ENCODE measurements at places on chromosomes 6 and 20.

GRCh38 chr20:62808211-62808865, 3.7 kb downstream of the OGFR start:
- peak; percentile 58 for DNase-seq

GRCh38 chr6:39361657-39362486, 39.4 kb upstream of the KCNK16 start:
- peak; percentile 74 for DNase-seq

- DNase-seq, result peak; percentile 47
These were observed 148.8 kb downstream of the RPS12 start for GRCh38 chr6:132962936-132963868.

GRCh38 chr6:54320871-54321270, 12.6 kb downstream of the TINAG start:
- no peak for DNase-seq

- DNase-seq, result no peak
These were observed 207.2 kb upstream of the STXBP5 start for GRCh38 chr6:146997062-146997461.

GRCh38 chr20:48986899-48987298, 59.2 kb upstream of the CSE1L start:
- peak; percentile 31 for DNase-seq

- DNase-seq, result no peak
These were observed 12.1 kb downstream of the BCL2L1 start for GRCh38 chr20:31710423-31711108.

DNA sequence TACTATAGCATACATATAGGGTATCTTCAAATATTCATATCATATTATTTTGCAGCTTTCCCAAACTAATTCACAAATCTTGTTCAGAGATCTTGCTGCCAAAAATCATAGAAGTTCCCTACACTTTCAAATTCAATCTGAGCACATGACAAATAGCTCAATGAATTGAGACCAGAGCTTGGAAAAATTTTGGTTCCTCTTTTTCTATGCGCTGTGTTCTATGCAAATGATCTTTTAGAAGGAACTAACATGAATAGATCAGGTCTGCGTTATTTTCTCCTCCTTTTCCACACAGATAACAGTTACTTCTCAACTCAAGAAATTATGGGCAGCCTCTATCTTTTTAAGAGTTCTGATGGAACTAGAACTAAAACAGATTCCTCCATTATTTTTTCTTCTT, 316.3 kb downstream of the ARHGAP18 start:
- DNase-seq, result peak; percentile 18

DNA sequence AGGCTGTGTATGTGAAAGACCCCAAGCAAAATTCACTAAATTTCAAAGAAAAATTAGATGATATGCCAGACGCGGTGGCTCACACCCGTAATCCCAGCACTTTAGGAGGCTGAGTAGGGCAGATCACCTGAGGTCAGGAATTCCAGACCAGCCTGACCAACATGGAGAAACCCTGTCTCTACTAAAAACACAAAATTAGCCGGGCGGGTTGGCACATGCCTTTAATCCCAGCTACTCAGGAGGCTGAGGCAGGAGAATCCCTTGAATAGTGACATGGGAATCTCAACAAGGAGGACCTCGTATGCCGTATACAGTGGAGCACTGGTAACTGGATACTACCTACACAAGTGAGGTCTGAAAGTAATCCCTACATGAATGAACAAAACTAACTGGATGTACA, 92.7 kb upstream of the JARID2 start:
- no peak for DNase-seq

DNA sequence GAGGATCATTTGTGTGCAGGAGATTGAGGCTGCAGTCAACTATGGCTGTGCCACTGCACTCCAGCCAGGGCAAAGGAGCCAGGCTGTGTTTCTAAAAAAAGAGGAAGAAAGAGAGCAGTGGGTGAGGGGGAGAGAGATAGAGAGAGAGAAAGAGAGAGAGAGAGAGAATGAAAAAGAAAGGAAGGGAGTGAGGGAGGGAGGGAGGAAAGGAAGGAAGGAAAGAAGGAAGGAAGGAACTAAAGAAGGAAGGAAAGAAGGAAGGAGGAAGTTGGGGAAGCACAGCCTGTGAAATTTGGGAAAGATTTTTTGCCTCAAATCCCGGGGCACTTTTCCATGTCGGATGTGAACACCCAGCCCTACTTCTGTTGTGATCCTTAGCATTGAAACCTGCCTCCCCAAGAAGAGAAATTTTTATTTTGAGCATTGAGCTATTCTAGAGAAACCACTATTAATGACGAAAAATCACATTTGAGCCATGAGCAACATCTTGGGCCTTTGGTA, 57.8 kb downstream of the FOXA2 start:
- DNase-seq, result no peak

DNA sequence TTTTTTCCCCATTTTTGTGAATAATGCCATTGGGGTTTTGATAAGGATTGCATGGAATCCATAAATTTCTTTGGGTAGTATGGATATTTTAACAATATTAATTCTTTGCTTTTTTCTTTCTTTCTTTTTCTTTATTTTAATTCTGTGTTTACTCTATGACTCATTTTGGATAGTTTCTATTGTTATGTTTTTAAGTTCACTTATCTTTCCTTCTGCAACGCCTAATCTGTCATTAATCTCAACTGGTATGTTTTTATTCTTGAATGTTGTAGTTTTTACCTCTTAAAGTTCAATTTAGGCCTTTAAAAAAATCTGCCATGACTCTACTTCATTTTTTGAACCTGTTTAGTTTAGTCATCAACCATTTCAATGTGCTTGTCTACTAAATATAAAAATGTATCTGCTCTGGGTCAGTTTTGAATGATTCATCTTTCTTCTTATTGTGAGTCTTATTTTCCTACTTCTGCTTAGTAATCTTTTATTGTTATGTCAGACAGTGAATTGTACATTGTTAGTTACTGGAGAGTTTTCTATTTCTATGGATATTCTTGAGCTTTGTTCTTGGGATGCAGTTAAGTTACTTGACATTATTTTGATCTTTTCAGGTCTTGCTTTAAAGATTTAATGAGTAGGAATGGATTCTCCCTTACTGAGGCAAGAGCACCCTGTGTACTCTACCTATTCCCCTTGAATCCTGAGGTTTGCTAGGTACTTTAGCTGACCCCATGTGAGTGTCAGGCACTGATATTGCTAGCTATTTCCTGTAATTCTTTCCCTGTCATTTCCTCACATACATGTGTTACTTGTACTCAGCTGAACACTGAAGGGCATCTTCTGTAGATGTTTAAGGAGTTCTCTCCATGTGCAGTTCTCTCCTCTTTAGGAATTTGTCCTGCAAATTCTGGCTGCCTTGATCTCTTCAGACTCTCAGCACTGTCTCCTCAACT, 104.2 kb downstream of the TFAP2B start:
- DNase-seq, result no peak

DNA sequence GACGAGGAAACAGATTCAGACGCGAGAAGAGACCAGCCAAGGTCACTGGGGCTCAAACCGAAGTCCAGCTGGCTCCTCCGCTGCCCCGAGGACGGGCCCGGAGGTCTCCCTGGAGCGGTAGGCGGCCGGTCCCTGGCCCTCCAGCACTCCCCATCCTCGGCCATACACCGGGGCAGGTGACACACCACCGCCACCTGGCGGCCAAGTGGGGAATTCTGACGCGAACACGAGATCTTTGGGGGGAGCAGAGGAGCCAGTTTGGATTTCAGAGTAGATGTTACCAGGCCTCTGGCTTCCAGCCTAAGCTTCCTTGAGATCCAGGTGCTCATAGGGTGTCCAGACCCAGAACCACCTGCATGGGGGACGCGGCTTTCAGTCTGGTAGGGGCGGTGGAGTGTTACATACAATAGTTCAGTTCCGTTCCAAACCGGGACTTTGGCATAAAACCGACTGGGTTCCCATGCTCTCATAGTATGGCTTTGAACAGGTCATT, 16.1 kb downstream of the BPIFB1 start:
- DNase-seq, result peak; percentile 50

DNA sequence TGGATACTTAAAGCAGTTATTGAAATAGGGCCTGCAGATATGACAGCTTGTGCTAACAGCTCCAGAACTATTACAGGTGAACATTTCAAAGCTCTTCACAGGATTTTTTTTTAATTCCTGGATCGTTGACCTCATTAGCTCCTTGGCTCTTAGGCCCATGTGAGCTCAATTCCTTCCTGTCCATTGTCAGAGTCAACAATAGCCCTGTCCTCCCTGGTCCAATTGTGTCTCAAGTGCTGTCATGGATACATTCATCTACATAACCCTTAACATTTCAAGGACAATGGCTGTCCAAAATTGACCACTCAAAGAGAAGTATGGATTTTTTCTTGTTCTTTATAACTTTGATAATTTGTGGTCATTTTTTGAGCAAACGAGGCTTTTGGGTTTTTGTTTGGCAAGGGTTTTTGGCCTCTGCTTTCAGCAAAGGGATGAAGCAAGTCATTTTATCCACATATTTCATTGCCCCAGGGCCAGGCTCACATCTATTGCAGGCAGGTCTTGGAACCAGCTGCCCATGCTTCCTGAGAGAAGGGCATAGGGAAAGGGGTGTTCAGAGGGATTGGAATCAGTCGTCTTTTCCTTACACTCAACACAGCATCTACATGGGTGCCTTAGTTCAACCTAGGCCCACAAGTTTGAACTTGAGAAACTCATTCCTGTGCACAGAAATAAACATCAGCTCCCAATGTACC, 282.1 kb downstream of the TPBG start:
- no peak for DNase-seq

DNA sequence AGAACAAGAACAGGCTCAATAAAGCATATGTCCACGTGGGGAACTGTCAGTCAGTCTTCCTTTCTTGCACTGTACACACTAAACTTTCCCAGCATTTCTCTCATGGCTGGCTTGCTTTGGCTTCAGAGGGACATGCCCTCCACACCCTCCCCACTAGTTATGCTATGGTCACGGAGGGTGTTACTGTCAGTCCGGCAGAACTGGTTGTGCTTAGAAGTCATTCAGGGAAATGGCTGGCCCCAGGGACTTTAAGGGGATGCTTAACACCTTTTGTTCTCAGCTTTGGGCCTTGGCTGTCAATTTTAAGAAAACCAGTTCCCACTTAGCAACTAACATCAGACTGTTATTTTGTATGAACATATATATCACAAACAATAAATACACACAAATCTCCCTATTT, 55.1 kb downstream of the ELOVL5 start:
- no peak for DNase-seq

- no peak for DNase-seq
These were observed 390.2 kb downstream of the HDGFL1 start for GRCh38 chr6:22959571-22959970.

- no peak for DNase-seq
These were observed 518.9 kb downstream of the BCKDHB start for GRCh38 chr6:80625405-80625804.

- DNase-seq, result no peak
These were observed 7.8 kb downstream of the STX11 start for GRCh38 chr6:144158133-144158532.

DNA sequence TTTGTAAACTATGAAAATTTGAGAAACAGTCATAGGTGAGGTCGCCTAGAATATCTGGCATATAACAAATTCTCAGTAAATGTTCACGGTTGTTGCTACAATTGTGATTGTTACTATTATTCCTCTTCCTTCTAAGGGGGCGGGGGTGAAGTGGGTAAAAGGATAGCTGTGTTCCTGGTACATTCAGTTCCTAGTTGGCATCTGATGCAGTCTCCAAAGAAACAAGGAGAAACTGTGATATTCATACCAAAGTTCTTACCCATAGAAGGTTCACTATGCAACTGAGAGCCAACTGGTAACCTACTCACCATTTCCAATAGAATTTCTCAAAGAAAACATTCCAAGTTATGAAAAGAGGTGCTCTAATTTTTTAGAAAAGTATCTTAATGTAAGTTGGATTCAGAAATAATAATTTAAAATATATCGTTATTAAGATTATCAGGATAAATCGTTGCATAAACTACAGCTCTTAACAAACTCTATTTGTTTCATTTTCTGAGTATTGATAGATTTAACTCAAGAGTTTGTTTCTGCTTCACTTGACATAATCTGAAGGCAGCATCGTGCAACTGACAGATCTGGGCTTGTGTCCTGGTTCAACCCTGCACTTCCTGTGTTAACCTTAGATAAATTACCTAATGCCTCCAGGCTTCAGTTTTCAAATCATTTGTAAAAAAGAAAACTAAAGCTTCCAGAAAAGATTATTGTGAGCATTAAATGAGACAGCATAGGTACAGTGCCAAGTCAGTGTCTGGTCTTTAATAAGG, 13.3 kb upstream of the MAP7 start:
- no peak for DNase-seq

- no peak for DNase-seq
These were observed 5.2 kb upstream of the BPIFA3 start for GRCh38 chr20:33211817-33212424.

GRCh38 chr6:18412068-18412467, 24.9 kb downstream of the RNF144B start:
- no peak for DNase-seq

GRCh38 chr6:134949927-134950326, at the start of gene ALDH8A1:
ALDH8A1 (minus strand) TSS chr6:134950101; CDS start chr6:134950053, 48 bp downstream.
- no peak for DNase-seq

DNA sequence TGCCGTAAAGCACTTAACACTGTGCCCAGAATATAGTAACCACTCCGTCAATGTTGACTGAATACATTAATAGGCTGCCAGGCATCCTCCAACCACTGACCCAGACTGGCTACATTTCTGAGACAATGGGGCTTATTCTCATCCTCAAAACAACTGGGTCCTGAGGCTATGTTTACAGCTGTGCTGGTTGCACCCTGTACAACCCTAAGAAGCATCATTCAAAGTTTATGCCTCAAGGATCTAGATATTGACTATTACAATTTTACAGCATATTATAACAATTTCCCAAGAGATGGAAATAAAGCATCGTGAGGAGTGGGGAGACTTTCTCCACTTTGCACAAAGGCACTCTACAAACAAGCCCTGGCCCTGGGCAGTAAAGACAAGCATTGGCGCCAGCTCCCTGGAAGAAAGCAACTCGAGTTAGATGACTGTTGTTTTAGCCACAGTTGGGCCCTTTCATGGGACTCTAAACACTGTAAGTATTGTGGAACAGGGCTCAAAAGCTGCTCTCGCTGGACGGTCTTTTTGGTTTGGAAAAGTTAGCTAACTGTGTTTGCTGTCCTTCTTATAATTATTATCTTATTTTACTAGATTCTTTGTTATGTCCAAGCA, 30.2 kb downstream of the MYLIP start:
- peak; percentile 96 for DNase-seq

DNA sequence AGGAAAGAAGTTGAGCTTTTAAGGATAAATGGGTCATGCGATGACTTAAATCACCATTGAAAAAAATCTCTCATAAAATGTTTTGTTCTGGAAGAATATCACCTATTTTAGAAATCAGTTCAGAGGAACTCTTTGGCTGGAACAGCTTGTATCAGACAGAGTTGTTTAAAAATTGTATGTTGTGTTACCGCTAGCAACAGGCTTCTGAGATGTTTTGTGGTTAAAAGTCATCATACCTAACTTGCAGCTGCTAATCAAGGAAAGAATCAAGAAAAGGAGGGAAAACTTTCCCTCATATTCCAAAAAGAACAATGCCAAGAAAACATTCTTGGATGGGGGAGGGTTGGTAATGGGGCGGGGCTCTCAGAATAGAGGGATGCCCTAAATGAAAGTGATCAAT, 220.7 kb upstream of the CITED2 start:
- DNase-seq, result no peak

DNA sequence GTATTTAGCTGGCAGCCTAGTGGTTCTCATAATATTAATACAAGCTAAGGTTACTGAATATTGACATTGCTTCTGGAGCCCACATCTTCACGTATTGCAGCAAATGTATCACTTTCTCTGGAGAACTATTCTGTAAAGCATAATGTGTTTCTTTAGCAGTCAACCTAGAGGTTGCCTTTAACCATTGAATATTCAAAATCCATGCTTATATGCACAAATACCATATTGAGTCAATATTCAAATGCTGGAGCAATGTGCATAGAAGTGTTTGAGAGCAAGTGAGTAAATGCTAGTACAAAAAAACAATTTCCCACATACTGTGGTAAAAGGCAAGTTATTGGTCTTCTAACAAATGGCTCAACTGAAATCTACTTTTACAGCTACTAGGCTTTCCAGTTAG, 231.8 kb downstream of the TRDN start:
- no peak for DNase-seq

Measured in globus pallidus (tissue), 1 donor.